NCI-H1092 (cell line): ENCODE measurements at places on chromosomes 12 and 14.

DNA sequence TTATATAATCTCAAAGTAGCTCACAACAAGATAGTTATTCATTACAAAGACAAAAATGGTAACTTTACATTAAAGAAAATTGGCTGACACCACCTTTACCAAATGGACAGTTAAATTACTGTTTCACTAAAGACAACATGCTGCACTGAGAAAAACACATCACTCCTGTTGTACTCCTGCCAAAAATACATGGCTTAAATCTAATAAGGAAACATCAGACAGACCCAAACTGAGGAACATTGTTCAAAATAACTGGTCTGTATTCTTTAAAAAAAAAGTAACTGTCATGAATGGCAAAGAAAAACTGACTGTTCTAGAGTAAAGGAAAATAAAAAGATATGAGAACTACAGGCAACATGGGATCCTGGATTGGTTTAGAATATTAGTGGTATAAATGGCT, 151.3 kb upstream of the DCN start:
- DNase-seq = no peak

DNA sequence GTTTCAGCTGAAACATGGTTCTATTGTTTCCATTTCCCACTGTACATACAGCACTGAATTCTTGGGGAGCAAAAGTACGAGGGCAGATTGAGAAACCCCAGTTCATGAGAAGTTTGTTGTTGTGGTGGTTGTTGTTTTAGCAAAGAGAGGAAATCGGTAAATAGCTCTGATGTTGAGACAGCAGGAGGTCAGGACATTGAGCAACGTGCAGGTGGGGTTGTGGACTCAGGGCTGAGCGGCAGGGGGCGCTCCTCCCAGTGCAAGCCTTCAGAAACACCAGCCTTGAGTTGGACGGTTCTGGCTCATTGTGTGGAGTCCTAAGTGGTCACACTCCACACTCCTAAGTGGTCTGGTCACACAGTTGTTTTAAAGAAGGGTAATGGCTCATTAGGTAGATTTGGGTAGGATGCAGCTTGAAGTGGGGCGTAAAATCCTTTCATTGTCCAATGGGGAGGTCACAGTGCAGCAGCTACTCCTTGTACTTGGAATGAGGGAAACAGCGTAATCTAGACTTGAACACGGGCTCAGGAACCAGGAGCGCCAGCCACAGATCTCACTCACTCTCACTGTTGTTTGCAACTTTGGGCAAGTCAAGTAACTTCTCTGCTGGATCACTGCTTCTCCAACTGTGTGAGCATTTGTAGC, 14.5 kb upstream of the PWP1 start:
- no peak for DNase-seq

DNA sequence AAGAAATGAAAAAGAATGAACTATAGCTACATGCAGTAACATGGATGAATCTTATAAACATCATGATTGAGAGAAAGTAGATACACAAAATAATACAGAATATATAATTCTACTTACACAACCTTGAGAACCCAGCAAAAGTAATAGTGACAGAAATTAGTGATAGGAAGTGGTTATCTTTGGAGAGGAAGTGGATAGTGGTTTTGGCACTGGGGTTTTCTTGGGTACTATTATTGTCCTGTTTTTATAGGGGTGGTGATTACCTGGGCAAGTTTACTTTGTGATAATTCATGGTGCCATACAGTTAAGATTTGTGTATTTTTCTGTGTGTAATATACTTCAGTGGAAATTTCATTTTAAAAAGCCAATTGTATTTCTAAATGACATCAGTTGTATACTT, 352.7 kb downstream of the AEBP2 start:
- DNase-seq = no peak

DNA sequence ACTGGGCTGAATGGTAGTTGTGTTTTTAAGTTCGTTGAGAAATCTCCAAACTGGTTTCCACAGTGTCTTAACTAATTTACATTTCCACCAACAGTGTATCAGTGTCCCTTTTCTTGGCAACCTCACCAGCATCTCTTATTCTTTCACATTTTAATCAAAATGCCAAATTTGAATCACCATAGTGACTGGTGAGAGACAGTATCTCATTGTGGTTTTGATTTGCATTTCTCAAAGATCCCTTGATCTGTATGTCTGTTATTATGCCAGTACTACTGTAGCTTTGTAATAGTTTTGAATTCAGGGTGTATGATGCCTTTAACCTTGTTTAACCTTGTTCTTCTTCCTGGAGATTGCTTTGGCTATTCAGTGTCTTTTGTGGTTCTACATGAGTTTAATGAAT, 2.2 kb upstream of the EIF2S3B start:
- DNase-seq = no peak

- no peak for DNase-seq
Observed at GRCh38 chr12:62716866-62717525, 218.0 kb downstream of the PPM1H start.

DNA sequence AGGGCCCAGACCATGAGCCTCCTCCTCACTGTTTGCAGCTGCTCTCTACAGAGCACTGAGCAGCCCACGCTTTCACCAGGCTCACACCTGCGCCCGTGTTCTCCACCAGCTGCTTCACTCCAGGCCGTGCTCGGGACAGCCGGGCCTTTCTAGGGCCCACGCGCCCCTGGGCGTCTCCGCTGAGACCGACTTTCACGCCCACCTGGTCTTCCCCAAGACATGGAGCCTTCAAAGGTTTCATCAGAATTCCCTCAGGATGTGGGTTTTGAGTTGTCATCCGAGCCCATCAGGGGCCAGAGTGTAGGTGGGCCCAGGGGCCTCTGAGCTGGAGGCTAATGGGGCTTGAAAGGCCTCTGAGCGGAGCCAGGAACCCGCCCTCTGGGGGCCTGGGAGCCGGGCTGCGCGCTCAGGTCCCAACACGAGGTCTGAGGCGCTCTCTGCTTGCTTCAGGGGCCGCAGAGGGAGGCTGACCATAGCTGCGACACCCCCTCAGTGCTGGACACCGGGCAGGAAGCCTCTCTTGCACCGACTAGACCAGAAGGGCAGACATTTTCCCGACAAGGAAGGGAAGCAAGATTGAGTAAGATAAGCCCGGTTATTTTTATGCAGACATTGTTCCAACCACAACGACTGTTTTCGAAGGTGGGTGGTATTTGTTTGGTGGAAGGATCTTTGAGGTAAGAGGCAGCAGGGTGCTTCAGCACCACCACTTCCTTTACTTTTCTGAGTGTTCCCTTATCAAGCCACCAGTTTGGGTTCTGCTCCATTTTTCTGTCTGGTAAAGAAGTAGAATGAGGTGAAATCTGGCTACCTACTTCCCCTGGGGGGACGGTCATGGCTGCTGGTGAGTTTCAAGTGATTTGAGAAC, 125.0 kb upstream of the FUT8 start:
- DNase-seq = no peak

GRCh38 chr14:76352639-76353281, 23.2 kb upstream of the ESRRB start:
- peak; percentile 27 for DNase-seq

DNA sequence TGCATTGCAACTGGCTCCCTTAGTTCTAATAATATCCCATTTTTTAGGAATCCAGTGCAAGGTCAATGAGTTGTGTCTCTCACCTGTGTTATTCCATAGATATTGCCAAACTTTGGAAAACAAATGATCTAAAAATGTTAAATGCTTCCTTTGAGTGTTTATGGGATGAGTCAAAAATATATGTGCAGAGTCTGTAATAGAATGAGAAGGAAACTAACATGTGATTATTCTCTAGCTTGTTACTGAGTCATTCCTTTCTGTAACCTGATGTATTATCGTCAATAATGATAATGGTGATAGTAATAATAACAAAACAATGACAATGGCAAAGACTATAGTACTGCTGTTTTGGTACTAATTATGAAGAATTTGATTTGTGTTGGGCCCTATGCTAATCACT, 11.5 kb downstream of the ACSS3 start:
- DNase-seq = no peak

- DNase-seq = no peak
Observed at GRCh38 chr12:114403690-114404066, 2.3 kb downstream of the TBX5 start.

GRCh38 chr14:30632730-30633129, 10.6 kb downstream of the SCFD1 start:
- DNase-seq = no peak

GRCh38 chr12:8829621-8830020, 7.2 kb downstream of the A2ML1 start:
- DNase-seq = no peak
